ENCODE measurements at places on chromosomes 16 and 17.

GRCh38 chr16:31875928-31876547 is 2.4 kb downstream of the ZNF267 start:
- no peak for DNase-seq

- DNase-seq: no peak
Observed at GRCh38 chr16:84270071-84270470, 24.6 kb upstream of the WFDC1 start.

- DNase-seq: peak; percentile 70
Observed at GRCh38 chr16:24035127-24035842, 199.5 kb downstream of the PRKCB start.

DNA sequence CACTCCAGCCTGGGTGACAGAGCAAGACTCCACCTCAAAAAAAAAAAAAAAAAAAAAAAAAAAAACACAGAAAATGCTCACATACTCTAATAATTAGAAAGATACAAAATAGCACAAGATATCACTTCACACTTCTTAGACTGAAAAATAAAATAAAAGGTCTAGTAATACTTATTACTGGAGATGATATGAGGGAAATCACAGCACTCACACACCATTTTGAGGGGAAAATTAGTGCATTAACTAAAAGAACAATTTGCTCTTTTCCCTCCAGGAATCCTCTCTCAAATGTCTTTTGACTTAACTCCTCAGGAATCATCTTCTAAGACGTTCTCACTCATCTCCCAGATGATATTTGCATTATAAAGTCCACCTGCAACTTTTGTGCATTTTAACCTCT is 697.9 kb upstream of the SOX9 start:
- no peak for DNase-seq

DNA sequence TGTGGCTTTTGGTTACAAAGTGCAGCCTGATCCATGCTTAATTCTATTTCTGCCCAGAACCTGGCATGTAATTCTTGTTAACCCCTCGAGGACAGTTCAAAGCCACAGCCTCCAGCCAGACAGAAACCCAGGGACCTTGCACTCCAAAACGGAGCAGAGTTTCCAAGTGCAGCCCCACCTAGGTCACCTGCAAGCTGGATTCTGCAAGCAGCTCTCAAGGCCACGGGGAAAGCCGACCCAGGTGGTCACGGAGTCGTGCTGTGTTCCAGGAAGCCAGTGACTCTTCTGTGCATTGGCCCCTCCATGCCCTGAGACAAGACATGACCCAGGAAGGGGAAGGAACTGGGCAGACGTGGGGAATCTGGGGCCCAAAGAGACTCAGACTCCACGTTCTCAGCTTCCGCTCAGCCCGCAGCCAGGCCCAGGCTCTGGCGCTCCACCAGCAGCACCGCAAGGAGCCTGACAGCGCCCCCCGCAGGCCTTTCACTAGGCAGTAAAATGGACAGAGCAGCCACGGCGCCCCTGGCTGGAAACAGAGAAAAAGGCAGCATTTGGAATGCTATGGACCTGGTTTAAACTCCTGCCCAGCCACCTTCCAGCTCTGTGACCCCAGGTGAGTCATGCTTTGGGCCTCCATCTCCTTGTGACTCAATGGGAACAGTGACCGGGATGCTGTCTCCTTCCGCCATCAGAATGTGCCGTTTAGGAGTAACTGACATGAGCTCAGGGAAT is 27.3 kb upstream of the GSG1L start:
- peak; percentile 48 for DNase-seq

- DNase-seq: no peak
Observed at GRCh38 chr17:73824321-73824720, 180.1 kb upstream of the SDK2 start.

DNA sequence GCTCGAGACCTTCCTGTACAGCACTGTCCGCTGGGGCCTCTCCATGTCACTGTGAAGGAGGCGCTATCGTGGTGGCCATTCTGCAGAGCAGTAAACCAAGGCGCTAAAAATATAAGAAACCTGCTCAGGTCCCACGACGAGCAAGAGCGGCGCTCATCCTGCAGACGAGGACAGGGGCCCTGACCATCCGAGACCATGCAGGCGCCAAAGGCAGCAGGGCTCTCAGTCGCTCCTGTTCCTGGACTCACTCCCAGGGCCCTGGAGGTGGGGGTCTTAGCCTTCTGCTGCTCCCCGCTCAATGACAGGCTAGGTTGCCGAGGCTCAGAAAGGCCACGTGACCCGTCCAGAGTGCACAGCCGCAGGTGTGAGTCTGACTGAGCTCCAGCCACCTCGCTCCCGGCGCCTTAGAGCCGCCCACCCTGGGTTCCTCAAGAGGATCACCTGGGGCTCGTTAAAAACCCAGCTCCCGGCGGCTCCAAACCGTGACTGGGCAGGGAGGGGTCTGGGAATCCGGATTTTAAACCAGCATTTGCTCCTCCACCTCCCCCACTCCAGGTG is 509 bp upstream of the ATP2C2 start:
- DNase-seq: no peak

- no peak for DNase-seq
Observed at GRCh38 chr17:31803494-31804213, 55.4 kb downstream of the COPRS start.

DNA sequence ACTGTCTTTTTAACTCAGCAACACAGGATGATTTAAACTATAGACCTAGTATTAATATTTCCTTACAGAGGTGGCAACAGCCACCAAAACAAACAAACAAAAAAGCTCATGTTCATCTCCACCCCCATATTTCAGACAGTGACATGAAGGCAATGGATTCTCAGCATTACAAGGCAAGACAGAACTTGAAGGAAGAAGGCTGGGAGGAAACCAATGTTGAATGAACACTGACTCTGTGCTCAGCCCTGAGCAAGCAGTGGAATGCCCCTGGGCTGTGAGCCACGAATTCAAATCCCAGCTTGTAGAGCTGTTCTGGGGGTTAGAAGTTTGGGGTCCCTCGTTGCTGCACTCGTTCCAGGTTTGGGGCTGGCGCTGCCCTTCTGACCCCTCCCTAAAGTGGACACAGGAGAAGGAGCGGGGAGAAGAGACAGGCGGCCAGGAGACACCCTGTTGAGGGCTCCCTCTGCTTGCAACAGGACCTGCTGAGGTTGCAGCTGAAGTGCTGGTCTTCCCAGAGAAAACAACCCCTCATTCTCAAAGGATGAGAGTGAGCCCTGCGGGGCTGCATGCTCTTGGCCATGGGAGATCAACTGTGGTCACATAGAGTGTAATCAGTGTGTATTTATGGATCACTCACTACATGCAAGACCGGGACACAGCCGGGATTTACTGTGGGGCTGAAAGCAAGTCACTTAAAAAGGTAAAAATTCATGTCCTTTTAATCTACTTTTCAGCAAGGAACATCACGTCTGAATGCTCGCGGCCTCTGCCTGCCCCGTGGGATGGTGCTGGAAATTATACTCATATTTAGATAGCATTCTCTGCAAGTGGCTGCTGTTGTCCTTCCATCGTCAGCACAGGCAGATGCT is 34.3 kb downstream of the MYH3 start:
- no peak for DNase-seq

DNA sequence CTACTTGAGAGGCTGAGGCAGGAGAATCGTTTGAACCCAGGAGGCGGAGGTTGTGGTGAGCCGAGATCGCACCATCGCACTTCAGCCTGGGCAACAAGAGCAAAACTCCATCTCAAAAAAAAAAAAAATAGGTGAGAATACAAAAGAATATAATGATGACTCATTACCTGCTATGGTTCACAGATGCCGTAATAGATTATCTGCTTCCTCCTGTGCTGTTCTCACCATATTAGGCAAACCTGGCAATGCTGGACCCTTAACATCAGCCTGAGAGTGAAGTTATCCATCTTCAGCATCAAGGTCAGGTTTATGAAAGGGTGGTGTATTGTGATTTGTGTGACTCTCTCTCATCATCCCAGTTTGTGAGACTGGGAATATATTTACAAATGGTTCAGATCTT is 271.3 kb upstream of the CPHXL start:
- no peak for DNase-seq

DNA sequence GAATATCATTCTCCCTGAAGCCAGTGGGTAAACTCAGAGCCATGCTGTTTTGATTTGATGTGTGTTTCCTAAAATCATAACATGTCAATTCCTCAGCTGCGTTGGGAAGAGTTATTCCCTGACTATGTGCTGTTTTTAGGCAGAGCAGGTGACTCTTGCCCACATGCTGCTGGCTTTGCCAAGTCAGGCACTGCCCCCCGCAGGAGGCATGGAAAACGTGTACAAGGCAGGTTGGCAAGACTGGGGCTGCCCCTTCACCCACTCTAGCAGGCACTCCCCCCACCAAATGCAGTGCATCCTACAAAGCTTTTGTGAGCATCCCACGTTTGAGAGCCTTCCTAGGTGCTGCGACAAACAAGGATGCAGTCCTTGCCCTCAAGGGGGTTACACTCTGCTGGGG is 38.3 kb upstream of the NAT9 start:
- DNase-seq: no peak

- DNase-seq: no peak
Observed at GRCh38 chr16:5069854-5070253, 1.8 kb upstream of the ALG1 start.

DNA sequence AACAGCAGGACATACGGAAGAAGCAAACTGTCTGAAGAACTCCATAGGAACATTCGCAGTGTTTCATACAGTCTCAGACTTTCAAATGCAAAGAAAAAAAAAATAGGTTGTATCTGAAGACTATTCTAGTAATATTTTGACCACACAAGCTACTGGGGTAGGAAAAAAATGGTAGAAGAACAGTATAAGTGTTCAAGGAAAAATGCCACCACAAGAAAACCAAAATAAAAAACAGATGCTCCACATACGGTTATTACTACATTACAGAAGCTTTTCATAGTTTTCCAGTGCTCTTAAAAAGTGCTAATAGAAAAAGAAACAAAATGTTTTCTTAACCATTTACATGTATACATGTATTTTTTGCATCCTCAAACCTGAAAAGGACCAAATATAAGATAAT is 3.7 kb downstream of the NCOR1 start:
- no peak for DNase-seq

DNA sequence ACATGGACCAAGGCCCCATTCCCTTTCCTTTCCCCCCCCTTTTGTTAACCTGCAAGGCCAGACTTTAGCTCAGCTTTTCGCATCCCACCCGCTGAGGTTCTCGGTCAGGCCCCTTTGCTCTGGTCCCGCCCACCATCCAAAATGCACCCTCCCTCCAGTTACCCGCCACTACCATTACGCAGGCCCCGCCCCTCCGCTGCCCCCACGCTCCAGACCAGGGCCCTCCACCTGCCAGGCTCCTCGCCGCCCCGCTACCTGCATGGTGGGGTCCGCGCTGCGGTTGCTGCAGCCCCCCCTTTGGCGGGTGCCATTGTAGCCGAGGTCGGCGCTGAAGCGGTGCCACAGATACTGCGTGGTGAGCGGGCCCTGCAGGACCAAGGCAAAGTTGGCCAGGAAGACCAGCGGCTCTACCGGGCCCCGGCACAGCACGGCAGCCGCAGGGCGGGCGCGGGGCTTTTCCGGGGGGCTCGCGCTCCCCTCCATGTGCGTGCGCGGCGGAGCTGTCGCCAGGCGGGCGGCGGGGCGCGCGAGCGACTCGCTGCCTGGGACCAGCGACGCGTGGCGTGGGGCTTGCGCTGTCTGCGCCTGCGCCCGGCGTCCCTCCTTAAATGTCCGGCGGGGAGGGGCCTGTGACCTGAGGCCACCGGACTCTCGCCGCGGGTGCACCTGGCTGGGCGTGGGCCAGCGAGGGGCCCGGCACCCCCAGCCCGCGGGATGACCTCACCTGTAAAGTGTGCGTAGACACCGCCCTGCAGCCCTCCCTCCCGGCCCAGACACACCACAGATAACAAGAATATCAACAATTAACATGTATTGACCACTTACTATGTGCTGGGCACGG is at the start of gene SLC46A1:
SLC46A1 (minus strand) TSS at position 581 of the 841 bp plus-strand sequence; CDS start at position 483, 98 bp downstream.
- DNase-seq: peak; percentile 92

- peak; percentile 40 for DNase-seq
Observed at GRCh38 chr17:50630524-50631194, 4.0 kb upstream of the ABCC3 start.

GRCh38 chr17:74646231-74646630 is 22.7 kb upstream of the CD300E start:
- DNase-seq: peak; percentile 23

GRCh38 chr16:11308493-11309283 is 27.6 kb upstream of the PRM1 start:
- DNase-seq: peak; percentile 41

- DNase-seq: no peak
Observed at GRCh38 chr17:28958820-28959455, 7.6 kb upstream of the PHF12 start.

DNA sequence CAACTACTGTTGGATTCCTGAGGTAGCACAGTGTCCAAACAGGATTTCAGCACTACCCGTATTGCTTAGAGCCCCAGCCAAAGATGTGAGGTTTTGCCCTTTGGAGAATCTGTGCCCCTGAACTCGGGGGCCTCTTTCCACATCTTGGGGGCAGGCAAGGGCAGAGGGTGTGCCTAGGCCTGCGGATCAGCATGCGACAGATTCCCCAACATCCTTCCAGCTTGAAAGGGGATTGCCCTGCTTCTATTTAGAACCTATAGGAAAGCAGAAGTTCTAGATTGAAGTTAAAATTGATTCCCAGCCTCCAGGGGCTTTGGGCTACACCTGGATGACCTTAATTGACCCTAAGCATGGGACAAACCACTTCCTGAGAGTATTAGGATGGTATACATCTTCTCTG is 19.6 kb downstream of the NOD2 start:
- no peak for DNase-seq

DNA sequence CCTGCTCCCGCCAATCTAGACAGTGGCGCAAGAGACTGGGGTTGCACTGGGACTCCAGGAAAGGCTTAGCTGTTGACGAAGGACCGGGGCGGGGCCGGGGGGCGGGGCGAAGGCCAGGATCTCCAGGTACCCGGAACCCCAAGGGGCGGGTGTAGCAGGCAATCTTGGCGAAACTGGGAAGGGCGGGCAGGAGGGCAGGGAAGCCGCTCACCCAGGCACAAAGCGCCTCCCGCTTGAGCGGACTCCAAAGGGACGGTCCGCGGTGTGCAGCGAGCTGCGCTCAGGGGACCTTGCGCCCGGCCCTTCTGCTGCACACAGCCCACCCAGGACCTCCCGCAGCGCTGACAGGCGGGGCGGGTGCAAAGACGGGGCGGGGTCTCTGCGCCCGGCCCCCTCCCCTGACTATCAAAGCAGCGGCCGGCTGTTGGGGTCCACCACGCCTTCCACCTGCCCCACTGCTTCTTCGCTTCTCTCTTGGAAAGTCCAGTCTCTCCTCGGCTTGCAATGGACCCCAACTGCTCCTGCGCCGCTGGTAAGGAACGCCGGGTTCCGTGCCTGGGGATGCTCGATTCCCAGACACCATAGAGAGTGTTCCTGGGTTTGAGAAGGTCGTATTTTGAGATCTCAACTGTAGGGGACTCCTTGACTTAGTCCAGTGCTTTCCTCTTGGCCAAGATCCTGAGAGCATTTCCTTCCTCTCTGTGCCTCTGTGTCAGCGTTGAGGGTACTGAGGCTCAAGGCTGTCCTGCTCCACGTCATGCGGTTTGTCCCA is at the start of gene MT1F:
MT1F (plus strand) TSS at position 405 of the 772 bp plus-strand sequence; CDS start at position 505, 100 bp downstream.
- DNase-seq: peak; percentile 62

GRCh38 chr17:61411261-61412142 is 11.9 kb downstream of the TBX2 start:
- no peak for DNase-seq

DNA sequence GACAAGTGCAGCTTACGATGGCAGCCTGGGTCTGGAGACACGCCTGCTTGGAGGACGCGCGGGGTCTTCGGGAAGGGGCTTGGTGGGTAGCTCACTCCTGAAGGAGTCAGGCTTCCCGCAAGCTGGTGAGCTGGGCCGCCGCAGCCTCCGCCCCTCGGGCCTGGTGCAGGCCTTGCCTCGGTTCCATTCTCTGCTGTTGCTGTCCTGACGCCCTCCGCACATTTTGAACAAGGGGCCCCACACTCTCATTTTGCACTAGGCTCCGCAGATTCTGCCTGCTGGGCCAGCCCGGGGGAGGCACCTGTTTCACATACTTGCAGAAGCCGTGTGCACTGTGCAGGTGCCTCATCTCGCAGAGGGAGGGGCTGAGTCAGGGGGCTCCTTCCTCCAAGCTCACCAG is 31.9 kb upstream of the CBX4 start:
- no peak for DNase-seq

All from K562 (cell line).